ENCODE measurements at places on chromosomes 2 and 18. TPM values are rescaled to one million over a fixed set of nuclear protein-coding genes. Genes with fewer than 3 reads are reported as not detected.

The ADRA2B gene
- 0.12 TPM for total RNA-seq

The OSR1 gene
- total RNA-seq: not detected

DNA sequence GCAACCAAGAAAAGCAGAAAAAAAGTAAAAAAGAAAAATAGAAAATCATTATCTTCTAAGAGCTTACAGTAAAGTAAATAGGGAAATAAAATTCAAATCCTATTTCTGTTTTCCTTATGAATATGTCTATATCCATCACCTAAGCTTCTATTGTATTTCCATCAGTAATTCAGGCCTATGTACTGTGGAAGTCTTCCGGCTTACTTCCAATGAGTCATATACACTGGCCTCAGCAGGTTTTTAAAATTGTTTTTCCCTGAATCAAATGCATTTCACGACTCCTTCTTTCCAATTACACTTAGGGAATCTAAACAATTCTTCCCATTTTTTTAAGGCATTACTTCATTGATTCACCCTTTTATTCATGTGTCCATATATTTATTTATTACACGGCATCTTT is 164.7 kb downstream of the CCDC102B start:
- DNase-seq: no peak

GRCh38 chr2:72154386-72154975 is 6.8 kb upstream of the CYP26B1 start:
- DNase-seq: no peak
